ENCODE measurements at places on chromosomes 7 and 10.
A peak's percentile ranks its signal among the peaks of the same experiment; 100 is the strongest.

DNA sequence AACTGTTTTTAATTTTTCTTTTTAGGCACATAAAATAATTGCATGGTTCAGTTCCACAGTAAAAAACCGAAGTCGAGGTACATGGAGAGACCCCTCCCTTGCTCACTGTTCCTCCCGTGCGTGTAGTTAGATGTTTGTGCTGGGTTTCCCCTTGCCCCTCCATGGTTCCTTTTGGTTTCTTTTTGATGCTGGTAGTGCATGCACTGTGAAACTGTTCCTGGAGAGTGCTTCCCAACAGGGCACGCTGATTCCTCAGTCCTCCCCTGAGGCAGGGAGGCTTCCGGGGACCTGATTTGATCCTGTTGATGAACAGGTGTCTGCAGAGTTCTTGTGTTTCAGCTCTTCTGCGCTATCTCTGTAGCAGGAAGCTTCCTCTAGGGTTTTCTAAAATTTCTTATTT lies 69.5 kb downstream of the ADCY1 start:
- DNase-seq, result no peak

DNA sequence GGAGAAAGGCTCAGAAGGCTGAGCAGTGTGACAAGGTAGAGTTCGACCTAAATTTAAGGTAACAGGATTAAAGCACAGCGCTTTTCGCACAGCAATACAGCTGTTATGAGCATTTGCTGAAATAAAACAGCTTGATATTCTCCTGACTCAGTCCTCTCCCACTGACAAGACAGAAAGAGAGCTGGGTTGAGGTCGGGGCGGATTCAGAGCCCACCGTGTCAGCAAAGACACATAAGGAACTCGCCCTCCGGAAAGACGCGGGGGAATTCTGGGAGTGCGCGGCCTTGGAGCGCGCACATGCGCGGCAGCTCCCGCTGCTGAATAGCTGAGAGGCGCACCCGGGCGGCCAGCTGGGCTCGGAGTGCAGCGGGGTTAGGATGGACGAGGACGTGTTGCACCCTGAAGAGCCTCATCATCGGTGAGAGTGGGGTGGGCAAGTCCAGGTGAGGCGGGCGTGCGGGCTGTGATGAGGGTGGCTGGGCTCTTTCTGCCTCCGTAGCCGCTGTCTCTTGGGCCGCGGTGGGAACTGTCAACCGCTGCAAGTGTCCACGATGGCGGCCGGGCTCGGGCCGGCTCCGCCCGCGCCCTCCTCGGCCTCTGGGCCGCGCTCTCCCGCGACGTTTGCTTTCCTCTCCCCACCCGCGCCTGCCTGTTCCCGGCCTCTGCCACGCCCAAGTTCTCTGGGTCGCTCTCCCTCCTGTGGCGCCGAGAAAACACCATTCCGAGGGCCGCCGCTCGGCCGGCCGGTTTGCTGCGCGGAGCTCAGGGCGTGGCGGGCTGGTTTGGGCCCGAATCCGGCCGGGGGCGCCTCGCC lies 120.6 kb downstream of the LYZL1 start:
- DNase-seq, result peak; percentile 32

DNA sequence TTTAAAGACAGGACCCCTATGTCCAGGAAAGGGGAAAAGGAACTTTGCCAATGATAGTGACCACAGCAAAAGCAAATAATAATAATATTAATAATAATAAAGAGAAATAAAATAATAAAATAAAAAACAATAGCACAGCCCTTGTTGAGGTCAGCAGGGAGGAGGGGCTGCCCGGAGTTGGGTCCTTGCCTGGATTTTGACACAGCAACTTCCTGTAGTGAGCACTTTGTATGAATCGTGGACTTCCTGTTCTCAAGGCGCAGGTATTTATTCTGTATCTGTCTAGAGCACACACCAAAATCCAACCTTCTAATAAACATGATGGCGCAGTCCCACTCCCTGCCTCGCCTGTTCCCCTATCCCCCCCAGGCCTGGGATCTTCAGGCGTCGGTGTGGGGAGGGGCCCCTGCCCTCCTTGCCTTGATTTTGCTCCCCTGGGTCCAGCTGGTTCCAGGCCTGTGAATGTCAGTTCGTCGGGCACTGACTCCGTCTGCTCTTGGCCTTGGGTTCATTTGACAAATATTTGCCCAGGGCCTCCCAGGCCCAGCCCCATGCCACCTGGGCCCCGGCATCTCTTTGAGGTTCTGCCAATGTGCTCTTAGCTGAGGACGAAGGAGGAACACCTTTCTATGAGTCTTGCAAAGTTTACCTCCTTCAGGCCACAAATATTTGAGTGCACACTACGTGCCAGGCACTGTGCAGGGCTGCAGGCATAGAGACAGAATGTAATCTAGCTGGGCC lies 13.9 kb downstream of the TRIM8 start:
- DNase-seq, result no peak

GRCh38 chr7:12909483-12909882 lies 222.1 kb downstream of the ARL4A start:
- DNase-seq, result no peak

GRCh38 chr10:102375867-102376266 lies 19.6 kb upstream of the NFKB2 start:
- no peak for DNase-seq

DNA sequence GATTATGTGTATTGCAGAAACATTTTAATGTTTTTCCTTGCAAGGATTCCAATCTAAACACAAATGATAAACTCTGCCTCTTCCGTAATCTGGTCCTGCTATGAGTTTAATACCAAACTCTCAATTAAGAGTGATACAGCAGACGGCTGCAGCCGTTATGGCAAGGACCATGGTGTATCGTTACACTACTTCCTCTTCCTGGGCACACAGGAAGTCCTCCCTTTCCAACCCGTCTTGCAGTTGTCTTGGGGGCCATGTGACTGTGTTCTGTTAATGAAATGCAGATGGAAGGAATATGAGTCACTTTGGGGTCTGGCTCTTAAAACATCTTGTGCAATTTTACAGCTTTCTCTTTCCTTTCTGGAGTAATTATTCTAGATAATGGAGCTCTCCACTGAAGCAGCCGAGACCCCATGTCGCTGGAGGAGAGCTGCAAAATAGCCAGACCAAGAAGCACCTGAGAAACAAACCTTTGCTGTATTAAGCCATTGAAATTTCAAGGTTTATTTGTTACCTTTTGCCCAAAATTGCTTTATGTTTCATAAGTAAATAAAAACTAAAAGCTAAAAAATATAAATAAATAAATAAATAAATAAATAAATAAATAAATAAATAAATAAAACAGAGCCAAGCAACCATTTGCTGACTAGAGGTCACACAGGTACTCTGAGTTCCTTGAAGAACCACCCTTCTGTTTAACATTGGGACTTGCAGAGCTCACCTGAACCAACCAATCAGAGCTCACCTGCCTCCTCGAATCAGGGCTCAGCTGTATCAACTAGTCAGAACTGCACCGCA lies 74.7 kb downstream of the FRMPD2 start:
- DNase-seq, result no peak

GRCh38 chr7:727104-727805 lies at the start of gene PRKAR1B:
Gene PRKAR1B, minus strand, starts transcription at chr7:727281. Its CDS starts 15,776 bp downstream, at chr7:711505.
- no peak for DNase-seq

GRCh38 chr7:38452681-38453108 lies 178.5 kb downstream of the AMPH start:
- no peak for DNase-seq

DNA sequence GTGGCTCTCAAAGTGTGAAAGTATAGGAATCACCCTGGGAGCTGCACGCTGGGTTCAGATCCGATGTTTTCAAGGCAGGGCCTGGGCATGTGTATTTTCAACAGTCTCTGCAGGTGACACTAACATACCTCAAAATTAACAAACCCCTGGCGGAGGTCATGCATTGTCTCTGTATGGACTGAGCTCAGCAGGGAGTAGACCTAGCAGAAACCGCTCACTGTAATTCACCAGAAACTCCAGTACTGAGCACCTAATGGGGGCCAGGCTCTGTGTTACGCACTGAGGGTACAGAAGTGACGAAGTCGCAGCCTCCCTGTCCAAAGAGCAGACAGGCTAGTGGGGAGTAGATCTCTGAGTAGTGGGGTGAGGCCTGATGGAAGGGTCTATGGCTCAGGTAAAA lies 5.6 kb downstream of the STRA8 start:
- DNase-seq, result no peak

DNA sequence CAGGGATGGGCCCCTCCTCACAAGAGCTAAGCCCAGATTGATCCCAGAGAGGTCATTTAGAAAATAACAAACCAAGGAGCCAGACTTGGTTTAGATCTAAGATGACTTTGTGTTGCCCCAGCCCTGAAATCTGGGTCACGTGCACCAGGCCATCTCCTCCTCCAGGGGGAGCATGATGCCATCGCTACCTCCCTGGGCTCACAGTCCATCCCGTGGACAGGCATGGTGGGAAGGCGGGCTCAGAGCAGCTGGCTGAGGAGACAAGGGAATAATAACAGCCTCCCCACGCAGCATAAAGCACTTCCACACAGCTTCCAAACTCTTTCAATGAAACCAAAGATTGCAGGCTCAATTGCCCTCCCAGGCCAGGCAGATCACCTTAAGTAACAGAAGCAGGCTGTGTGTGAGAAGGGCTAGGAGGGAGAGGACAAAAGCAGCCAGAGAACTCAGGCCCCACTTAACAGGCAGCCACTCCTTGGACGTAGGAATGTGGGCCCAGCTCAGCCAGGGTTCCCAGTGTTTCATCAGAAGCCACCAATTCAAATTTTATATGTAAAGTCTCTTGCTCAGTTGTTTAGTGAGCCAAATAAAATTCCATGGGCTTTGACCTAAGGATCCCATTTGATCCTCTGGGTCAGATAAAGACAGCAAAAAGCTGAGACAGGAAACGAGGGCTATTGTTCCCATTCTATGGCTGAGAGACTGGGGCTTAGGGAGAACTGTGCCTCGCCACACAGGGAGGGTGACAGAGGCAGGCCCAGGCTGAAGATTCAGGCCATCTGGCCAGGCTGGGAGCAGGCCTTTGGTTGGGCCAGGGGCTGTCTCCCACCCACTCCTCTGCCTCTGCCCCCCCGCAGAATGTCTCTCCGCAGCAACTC lies 100.2 kb downstream of the COL13A1 start:
- no peak for DNase-seq

- DNase-seq, result peak; percentile 85
These were observed 6.9 kb upstream of the ORAI2 start for GRCh38 chr7:102426268-102427018.

DNA sequence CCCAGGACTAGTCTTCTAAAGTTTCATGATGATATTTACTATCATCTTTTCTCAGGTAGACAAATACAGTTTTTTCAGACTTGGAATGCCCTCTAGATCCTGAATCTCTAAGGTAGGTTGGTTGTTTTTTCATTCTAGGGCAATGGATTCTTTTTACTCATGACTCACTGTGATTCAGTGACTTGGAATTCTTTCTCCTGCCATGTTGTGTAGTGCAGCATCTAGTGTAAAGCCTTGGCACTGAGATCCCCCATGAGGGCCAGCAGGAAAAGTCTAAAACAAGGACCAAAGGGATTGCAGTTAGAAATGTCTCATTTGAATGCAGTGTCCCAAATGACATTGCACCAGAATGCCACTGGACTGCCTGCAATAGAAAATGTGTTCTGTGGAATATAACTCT lies 430.4 kb downstream of the NEBL start:
- no peak for DNase-seq

DNA sequence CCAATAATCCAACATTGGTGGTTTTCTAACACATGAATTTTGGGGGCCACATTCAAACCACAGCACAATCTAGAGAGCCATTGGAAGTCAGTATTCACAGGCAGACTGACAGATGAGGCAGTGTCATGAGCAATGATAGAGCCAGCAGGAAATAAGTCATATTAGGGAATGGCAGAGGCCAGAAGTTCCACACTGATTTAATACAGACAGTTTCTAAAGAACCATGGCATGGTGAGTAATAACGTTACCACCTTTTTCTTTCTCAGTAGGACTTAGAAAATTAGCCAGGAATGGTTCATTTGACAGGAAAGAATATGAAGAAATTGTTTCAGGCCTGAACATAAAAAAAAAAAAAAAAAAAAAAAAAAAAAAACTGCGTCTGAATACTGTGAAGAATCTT lies 210.3 kb downstream of the GPAM start:
- no peak for DNase-seq

DNA sequence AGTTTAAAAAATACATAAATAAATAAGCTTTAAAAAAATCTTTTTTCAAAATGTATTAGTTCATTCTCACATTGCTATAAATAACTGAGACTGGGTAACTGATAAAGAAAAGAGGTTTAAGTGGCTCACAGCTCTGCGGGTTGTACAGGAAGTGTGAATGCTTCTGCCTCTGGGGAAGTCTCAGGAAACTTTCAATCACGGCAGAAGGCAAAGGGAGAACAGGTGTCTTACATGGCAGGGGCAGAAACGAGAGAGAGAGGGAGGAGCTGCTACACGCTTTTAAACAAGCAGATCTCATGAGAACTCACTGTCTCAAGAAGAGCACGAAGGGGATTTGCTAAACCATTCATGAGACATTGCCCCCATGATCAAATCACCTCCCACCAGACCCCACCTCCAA lies 114.6 kb downstream of the DNAJC1 start:
- DNase-seq, result no peak

DNA sequence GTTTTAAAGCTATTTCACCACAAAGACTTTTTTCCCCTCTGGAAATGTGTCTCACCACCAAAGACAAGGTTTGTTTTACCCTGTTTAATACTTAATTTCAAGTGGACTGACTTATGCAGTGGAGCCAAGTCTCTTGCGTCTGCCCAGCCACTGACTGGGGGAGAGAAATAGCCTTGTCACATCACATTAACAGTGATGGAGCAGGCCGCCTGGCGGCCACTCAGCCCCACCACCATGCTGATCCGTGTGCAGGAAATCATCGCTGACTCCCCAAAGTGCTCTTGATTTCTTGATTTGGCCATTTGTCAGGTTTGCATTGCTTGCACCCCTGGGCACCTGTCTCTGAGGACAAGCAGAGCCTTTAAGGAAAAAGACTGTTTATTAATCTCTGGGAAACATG lies 334.1 kb downstream of the GLRX3 start:
- DNase-seq, result no peak
